ENCODE measurements at places on chromosomes 1 and 21.

DNA sequence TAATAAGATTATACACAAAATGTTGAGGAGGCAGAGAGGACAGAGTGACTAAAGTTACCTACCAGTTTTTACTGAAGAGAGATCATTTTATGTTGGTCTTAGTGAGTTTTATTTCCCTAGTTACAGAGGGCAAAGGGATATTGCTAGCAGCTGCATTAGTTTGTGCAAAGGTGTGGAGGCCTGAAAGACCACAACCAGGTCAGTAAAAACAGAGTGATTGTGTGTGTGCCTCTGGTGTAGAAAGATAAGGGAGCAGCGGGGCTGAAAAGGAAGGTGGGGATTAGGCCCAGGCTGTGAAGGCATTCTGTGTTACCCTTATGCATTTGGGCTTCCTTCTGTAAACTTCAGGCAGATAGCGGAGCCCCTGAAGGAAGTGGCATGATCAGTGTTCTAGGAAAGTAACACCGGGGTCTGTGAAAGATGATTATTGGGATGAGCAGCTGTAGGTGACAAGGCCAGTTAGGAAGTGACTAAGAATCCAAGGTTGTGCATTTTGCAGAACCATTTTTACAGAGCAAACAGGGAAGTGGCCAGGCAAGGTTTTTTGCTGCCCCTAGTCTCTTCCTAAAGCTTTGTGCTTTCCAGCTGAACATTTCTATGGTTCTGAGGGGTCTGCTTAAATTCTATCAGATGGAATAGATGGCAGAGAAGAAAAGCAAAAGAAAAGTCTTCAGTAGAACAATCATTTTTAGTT, 3.7 kb downstream of the GADD45A start:
- no peak for DNase-seq

DNA sequence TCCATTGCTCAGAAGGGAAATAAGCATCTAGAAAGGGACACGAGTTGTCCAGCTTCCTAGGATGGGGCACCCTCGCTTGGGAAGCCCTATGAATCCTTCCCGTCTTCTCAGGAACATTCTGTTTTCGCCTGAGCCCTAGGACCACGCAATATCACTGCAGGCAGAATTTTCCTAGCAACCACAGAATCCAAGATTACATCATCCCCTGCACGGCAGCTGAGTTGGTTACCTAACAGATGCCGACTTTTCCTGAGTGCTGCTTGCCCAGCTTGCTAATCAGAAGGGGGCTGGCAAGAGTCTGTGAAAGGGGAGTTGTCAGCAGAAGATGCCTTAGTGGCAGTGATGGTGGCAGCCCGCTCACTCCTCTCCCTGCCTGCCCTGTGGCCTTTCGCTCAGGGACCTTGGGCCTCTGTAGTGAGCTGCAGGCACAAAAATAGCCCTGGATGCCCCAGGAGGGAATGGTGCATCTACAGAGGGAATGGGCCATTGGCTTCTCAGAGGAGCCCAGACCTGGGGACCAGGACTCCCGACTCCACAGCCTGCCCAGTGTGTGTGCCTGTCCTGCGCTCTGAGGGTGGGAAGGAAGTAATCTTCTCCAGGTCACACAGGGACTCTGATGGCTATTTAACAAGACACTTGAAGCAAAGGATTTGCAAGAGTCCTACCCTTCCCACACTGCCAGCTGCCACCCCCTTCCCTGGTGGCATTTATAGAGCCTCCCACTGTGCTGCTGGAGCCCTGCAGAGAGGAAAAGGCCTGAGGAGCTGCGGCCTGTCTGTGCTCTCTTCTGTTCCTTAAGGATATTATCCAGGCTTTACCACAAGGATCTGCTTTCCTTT, 28.9 kb upstream of the CLSTN1 start:
- no peak for DNase-seq

DNA sequence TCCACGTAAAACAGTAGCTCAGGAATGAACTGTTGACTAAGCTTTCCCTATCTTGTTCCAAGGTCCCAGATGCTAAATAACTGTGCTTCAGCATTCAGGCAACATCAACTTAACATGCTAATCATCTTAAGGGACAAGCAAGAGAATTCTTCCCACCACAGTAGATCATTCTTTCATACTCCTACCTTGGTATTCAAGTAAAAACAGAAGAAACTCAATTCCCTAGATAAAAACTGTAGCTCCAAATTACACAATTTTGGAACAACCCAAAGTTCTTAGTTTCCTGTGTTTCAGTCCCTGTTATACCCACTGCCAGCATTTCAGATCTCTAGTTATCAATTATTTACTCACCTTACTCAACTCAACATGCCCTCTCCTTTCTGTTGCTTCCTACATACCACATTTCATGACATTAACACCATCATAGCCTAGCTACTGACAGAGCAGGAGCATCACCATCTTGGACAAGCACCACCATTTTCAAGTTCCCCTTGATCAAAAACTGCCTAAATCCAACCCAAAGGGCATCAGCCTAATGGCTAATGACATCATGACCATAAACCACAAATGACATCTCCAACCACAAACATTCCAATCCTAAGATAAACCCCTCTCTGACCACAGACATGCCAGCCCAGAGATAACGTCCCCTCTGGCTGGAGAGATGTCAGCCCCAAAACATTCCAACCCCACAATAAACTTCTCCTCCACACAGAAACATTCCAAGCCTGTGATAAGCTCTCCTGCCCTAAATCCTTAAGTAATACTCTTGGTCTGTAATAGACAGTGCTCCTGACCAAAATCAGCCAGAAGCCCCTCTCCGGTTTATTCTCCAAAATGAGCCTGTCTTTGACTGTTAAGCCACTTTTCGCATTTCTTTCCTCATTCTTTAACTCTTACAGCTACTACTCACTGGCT, 191.2 kb downstream of the RERE start:
- DNase-seq, result no peak

- no peak for DNase-seq
Measured at GRCh38 chr1:230171356-230172015, 104.4 kb downstream of the GALNT2 start.

GRCh38 chr1:151001602-151002001, 5.1 kb downstream of the MINDY1 start:
- no peak for DNase-seq

DNA sequence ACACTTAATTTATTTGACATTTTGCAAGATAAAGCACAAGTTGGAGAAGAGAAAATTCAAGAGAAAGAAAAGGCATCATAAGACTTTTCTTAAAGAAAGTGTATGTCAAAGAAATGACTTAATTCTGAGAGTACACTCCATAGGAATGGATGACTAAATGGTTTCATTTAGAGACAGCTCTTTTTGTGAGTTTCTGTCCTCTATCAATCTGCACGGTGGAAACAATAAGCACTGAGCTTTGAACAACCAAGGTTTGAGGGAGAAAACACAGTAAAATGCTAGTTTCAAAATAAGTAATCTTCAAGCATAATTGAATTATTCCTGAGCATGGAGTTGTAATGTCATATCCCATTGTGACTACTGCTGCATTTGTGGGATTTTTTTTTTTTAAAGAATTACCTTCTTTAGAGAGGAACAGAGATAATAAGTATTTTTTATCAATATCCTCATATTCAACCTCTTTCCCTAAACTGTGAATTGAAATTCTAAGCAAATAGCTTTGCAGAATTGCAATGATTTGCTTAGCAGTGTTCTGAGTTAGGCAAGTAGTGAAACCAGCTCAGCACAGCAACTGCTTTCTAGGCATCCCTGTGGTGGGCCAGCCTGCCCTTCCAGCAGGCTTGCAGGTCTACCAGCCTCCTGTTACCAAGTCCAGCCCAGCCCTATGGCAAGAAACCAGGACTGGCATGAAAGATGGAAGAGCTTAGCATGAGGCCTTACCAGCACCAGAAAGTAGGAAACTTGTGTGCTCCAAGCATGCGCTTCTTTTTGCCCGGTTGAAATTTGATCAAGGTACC, 38.2 kb downstream of the KCNJ6 start:
- no peak for DNase-seq

Data from stimulated activated CD4-positive, alpha-beta T cell treated with anti-CD3 and anti-CD28 coated beads, TNF-alpha, amount 100 ng/mL, for 24 hours (primary cell).